Gastroesophageal sphincter (tissue), 4 donors: ENCODE measurements at places on chromosomes 13 and 19. TPM values are rescaled to one million over a fixed set of nuclear protein-coding genes. Genes with fewer than 3 reads are reported as not detected.

- peak; percentile 56 for ATAC-seq
These were observed 7.7 kb downstream of the PNMA8B start for GRCh38 chr19:46487802-46488445.

Gene DACH1
- 1.4 TPM for total RNA-seq

GRCh38 chr19:23263870-23264590 is 13.8 kb upstream of the ZNF724 start:
- ATAC-seq = peak; percentile 78

DNA sequence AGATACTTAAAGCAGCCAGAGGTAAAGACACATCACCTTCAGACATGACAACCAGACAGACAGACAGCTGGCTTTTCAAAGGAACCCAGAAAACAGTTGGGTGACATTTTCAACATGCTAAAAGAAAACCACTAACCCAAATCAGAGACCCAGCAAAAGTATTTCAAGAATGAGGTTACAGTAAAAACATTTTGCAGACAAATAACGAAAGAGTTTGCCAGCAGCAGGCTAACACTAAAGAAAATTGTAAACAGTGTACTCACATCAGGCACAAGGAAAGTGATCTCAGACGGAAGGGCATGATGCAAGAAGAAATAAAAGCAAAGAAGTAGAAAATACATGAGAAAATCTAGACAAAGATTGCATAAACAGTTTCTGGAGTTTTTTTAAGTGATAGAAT is 46.4 kb downstream of the AP1M1 start:
- no peak for ATAC-seq

DNA sequence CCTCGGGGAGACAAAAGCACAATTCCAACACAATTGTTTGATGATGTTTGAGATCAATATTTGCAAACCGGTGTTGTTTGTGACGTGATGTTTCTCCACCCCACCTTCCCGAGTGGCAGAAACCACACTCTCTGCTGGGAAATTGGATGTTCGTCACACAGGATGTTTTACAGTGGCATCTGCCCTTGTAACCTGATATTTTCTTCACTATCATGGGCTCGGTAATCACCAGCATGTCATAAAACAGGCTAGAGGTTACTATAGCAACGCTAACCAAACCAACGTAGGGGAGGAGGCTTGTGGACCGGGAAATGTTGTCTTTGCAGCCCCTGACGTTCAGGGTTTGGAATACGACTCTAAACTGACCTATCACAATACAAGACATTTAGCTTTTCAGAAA is 454.5 kb downstream of the IRS2 start:
- ATAC-seq = no peak

GRCh38 chr13:62706048-62706447 is 1290.4 kb upstream of the PCDH20 start:
- no peak for ATAC-seq

DNA sequence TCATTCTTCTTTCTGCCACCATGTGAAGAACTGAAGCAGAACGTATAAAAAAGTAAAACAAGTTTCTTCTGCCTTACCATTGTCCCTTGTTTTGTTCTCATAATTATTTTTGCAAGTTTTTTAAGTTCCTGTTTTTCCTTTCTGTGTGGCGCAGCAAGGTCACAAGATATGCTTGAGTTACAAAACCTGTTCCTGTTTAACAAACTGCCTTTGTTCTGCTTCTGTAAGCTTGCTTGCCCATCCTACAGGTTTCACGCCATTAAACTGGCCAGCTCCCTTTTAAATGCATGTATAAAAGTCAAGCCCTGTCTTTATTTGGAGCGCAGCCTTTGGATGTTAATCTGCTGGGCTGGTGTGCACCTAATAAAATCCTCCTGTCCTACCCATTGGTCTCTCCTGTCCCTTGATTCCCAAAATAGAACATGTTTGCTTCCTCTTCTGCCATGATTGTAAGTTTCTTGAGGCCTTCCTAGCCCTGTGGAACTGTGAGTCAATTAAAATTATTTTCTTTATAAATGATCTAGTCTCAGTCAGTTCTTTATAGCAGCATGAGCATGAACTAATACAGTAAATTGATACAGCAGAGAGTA is 1115.4 kb downstream of the SLITRK1 start:
- ATAC-seq = no peak

GRCh38 chr19:57888107-57888559 is 704 bp downstream of the ZNF814 start:
- ATAC-seq = no peak

Gene APOC1
- not detected for total RNA-seq

DNA sequence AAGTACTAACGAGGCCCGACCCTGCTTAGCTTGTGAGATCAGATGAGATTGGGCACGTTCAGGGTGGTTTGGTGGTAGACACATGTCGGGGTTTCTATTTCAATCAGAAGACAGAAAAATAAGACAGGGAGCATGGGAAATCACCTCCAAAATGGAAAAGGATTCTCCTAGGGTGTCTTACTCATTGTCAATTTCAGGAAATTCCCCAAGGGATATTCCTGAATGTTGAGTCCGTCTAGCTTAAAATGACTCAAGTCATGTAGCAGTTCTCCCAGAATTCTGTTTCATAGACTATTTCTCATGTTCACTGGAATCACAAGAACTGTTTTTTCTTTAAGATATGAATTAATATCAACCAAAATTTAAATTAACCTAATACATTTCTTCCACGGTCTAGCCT is 380.1 kb downstream of the EFNB2 start:
- no peak for ATAC-seq
